ENCODE measurements at places on chromosomes 4 and X. TPM values are rescaled to one million over a fixed set of nuclear protein-coding genes. Genes with fewer than 3 reads are reported as not detected.

- peak; percentile 46 for ATAC-seq
Observed at GRCh38 chrX:118723376-118723775, 4.0 kb upstream of the IL13RA1 start.

- ATAC-seq: no peak
Observed at GRCh38 chrX:9182041-9182440, 148.1 kb upstream of the FAM9B start.

GRCh38 chrX:44235534-44235933, 107.9 kb downstream of the EFHC2 start:
- no peak for ATAC-seq

GRCh38 chr4:56648824-56649151, 32.3 kb downstream of the HOPX start:
- no peak for ATAC-seq

DNA sequence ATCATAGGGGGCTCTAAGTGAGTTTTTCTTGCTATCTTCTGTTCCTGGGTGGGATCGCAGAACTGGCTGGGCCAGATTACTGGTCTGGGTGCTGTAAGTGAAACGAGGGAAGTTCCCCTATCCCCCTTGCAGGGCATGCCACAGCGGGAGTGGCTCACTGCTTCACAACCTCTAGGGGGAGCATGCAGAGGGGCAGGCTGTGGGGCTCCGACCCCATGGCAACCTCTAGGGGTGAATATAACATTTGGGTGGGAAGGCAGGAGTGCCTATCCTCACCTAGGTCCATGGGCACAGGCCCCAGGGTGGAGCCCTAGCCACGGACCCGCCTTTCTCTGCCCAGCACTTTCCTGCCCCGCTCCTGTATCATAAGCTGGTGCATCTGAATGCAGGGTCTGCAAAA, 1.7 kb upstream of the RRAGB start:
- no peak for ATAC-seq

- no peak for ATAC-seq
Observed at GRCh38 chrX:138008281-138008680, 442.4 kb downstream of the ZIC3 start.

- ATAC-seq: peak; percentile 92
Observed at GRCh38 chr4:112817933-112818593, 181.1 kb downstream of the LARP7 start.

GRCh38 chrX:5595570-5595969, 633.1 kb downstream of the NLGN4X start:
- ATAC-seq: no peak

GRCh38 chr4:173924561-173924960, 358.9 kb downstream of the FBXO8 start:
- no peak for ATAC-seq

DNA sequence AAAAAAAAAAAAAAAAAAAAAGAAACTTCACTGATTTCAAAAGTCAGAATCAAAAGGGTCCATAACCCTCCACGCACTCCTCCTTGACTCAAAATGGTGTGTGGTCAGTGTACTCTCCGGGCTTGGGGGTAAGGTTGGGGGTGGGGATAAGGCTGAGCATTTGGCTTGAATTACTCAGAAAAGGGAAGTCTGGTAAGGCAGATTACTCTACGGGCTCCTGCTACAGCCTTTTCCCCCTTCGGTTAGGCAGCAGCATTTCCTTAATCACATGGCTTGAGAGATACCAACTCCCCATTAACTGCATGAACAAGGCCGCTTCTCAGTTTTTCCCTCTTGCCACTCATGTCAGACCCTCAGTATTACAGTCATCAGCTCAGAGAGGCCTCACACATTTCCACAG, 135.4 kb upstream of the DUSP21 start:
- ATAC-seq: no peak

Gene NKX6-1
- 1.1 TPM for total RNA-seq

- ATAC-seq: no peak
Observed at GRCh38 chr4:89719536-89720090, 117.3 kb downstream of the SNCA start.

DNA sequence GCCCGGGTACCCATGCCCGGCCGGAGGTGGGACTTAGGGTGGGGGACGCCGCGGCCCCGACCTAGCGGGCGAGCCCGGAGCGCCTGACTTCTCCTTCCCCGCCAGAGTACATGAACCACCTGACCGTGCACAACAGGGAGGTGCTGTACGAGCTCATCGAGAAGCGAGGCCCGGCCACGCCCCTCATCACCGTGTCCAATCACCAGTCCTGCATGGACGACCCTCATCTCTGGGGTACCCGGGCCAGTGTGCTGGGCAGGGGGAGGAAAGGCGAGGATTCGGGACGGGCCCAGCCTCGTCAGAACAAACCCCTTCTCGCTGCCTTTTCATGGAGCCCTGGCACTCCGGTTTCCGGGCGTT, 622 bp downstream of the TAFAZZIN start:
- peak; percentile 66 for ATAC-seq

DNA sequence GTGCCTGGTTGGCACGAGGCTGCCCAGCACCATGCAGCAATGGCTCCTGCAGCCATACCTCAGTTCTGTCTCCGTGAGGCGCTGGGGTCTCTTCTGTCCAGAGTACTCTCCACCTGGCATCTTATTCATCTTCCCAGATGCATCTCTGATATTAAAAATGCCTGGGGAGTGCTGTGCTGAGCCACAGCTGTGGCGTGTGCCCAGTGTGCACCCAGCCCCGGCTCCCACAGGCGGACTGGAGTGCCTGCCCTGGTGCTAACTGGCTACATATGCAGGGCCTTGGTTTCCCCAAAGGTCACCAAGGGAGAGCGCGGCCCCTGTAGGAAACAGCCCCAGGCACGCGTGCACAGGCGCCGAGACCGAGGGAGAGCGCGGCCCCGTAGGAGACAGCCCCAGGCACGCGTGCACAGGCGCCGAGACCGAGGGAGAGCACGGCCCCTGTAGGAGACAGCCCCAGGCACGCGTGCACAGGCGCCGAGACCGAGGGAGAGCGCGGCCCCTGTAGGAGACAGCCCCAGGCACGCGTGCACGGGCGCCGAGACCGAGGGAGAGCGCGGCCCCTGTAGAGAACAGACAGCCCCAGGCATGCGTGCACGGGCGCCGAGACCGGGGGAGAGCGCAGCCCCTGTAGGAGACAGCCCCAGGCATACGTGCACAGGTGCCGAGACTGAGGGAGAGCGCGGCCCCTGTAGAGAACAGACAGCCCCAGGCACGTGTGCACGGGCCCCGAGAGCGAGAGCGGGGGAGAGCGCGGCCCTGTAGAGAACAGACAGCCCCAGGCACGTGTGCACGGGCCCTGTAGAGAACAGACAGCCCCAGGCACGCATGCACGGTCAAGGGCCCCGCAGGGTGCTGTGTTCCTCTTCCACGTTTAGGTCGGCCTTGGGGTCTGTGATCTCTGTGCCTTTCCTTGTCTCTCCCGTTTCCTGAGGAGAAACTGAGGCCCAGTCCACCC, 14.5 kb downstream of the TMEM175 start:
- no peak for ATAC-seq

Gene CXCL1
- 22.9 TPM for total RNA-seq

GRCh38 chr4:186002853-186003252, 66.1 kb upstream of the TLR3 start:
- ATAC-seq: no peak

Gene UGT2B11
- total RNA-seq: not detected

DNA sequence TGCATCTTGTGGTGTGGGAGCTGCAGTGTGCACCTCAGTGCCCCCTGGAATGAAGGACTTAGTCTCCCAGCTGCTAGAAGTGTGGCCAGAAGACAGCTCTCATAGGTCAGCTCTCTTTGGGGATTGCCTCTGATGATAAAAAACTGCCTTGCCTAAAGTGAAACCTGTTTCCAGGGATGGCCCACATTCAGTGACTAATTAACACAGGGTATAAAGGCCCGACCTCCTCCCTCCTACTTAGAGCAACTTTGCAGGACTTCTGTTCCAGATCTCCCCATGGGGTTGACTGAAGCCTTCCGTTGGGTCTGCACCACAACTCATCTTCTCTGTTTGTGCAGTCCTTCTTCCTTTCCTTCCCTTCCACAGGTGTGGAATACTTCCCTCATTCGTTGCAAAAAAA, 53.2 kb downstream of the SPINK2 start:
- ATAC-seq: peak; percentile 67

Gene FABP2
- total RNA-seq: not detected

Gene BEX4
- total RNA-seq: 12.2 TPM

Gene CORIN
- 0.88 TPM for total RNA-seq

DNA sequence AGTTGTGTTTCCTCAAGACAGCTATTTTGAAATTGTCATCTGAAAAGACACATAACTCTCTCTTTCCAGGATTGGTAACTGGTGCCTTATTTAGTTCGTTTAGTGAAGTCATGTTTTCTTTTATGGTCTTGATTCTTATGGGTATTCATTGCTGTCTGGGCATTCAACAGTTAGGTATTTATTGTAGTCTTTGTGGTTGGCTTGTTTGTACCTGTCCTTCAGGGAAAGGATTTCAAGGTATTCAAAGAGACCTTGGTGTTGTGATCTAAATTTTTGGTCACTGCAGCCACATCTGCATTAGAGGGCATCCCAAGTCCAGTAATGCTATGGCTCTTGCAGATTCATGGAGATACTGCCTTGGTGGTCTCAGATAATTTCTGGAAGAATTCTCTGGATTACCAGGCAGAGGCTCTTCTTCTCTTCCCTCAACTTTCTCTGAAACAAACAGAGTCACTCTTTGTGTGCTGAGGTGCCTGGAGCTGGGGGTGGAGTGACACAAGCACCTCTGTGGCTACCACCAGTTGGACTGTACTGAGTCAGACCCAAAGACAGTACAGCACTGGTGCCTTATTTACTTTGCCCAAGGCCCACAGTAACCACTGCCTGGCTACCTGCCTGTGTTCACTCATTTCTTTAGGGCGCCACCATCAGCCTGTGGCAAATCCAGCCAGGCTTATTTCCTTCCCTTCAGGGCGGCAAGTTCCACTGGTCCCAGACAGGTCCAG, 620.4 kb downstream of the KCNIP4 start:
- no peak for ATAC-seq

DNA sequence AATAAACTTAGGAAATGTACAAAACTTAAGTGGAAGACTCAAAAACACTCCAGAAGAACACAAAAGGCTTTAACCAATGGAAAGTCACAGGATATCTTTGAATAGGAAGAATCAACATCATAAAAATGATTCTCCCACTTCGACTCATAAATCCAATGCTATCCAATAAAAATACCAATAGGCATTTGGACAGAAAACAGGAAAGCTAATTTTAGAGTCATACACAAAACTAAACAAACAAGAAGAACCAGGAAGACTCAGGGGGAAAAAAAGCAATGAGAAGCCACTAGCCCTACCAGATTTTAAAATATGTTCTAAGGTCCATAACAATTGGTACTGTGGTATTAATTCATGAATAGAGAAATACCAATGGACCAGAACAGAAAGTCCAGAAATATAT, 28.2 kb downstream of the SLC9A7 start:
- no peak for ATAC-seq

DNA sequence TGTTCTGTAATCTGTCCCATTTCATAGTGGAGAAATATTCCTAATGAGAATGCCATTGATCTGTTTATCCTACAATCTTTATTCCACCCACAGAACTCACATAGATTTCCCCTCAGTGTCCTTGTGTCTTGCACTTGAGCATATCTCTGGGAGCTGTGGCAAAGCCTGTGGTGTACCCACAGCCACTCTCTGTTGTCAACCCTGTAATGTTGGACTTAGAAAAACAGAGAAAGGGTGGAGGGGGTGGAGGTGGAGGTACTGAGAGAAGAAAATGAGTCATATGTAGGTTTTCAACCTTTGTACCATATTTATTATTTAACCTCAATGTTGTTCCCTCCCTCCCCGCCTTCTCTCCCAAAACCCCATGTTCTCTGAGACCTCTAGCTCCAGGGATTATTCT, 46.9 kb upstream of the TLL1 start:
- ATAC-seq: no peak

DNA sequence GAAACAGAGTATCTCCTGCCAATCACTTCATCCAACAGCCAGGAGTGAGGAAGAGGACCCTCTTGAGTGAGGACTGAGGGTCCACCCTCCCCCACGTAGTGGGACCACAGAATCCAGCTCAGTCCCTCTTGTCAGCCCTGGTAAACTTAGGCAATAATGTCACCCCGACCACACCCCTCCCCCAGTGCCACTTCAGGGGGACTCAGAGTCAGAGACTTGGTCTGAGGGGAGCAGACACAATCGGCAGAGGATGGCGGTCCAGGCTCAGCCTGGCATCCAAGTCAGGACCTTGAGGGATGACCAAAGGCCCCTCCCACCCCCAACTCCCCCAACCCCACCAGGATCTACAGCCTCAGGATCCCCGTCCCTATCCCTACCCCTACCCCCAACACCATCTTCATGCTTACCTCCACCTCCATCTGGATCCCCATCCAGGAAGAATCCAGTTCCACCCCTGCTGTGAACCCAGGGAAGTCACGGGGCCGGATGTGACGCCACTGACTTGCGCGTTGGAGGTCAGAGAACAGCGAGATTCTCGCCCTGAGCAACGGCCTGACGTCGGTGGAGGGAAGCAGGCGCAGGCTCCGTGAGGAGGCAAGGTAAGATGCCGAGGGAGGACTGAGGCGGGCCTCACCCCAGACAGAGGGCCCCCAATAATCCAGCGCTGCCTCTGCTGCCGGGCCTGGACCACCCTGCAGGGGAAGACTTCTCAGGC, at the start of the genes CSAG1 and MAGEA12:
Gene CSAG1 (minus strand): TSS at position 461 of the 715 bp plus-strand sequence. CDS start 1,261 bp downstream, outside the sequence.
Gene MAGEA12 (plus strand): TSS at position 497 of the 715 bp plus-strand sequence. CDS start 2,405 bp downstream, outside the sequence.
- ATAC-seq: no peak

DNA sequence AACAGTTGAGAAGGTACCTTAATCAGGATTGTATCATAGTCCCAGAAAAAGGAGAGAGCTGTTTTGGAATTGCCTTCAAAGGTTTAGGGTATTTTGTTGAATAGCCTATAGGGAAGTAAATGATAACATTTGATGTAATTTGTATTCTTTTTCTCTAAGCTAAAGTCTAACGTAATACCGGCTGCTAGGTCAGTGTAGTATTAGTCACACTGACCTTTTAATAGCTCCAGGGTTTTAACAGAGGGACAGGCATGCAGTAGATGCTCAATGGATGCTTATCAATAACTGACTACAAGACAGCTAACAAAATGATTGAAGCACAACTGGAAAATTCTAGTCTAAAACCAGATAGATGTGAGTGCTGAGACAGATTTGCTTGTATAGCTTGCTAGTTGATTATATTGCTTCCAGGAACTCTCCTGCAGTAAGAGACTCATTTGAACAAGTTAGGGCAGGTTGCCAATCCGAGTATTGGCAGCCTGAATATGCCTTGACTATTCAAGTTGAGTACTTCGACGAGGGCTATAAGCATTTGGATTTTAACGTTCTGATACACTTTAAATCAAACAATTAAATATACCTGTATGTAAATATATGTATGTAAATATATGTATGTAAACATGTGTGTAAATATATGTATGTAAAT, 16.5 kb upstream of the PNPLA4 start:
- ATAC-seq: no peak

GRCh38 chrX:104284507-104284906, 29.8 kb upstream of the ESX1 start:
- no peak for ATAC-seq

Gene RAB28
- 8.1 TPM for total RNA-seq

DNA sequence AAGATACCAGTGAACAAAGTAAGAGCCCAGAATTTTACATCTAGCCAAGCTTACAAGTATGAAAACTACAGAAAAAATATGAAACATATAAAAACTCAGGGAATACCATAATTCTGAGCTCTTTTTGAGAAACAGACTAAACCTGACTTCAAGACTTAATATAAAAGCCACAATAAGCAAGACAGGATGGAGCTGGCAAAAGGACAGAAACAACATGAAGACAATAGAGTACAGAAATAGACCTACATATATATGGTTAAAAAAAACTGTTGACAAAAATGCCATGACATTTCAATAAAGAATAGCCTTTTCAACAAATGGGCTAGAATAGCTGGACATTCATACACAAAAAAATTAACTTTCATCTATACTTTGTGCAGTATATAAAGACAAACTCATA, 49.4 kb downstream of the UBA6 start:
- ATAC-seq: no peak
